K562 (cell line): ENCODE measurements at places on chromosomes 4 and X. TPM values are rescaled to one million over a fixed set of nuclear protein-coding genes. Genes with fewer than 3 reads are reported as not detected.

The SPANXB1 gene
- total RNA-seq = not detected in 2 replicates

The ABLIM2 gene
- total RNA-seq = not detected in 2 replicates

The BEND4 gene
- total RNA-seq = 0.13 TPM in 1 of 2 replicates, not detected in the other

The ADGRL3 gene
- total RNA-seq = 0.09 and 0.11 TPM in 2 replicates

The NLGN3 gene
- 0.69 TPM in 2 replicates for total RNA-seq

The PHOX2B gene
- not detected in 2 replicates for total RNA-seq

The MAGEA1 gene
- 43.5 and 44.1 TPM in 2 replicates for total RNA-seq

The NXF2B gene
- total RNA-seq = 7.7 and 8.0 TPM in 2 replicates

The SH2D1A gene
- total RNA-seq = 0.16 and 0.27 TPM in 2 replicates

The VCX3B gene
- total RNA-seq = 2.6 and 4.4 TPM in 2 replicates

The SSX4 gene
- 3.0 TPM in 2 replicates for total RNA-seq

The BEND2 gene
- 0.09 TPM in 1 of 2 replicates, not detected in the other for total RNA-seq

The RS1 gene
- total RNA-seq = not detected in 2 replicates

The CPZ gene
- 1.5 and 1.6 TPM in 2 replicates for total RNA-seq

The ZCCHC18 gene
- total RNA-seq = not detected in 2 replicates

The POLA1 gene
- 34.4 and 35.4 TPM in 2 replicates for total RNA-seq

The HSD17B13 gene
- 0.18 and 0.20 TPM in 2 replicates for total RNA-seq

The NAP1L2 gene
- total RNA-seq = not detected in 2 replicates

The POU4F2 gene
- total RNA-seq = not detected in 2 replicates

The MAGEA4 gene
- 0.40 and 0.62 TPM in 2 replicates for total RNA-seq

The P2RY8 gene
- total RNA-seq = 0.31 and 0.72 TPM in 2 replicates
